ENCODE measurements at places on chromosomes 12 and 14. TPM values are rescaled to one million over a fixed set of nuclear protein-coding genes. Genes with fewer than 3 reads are reported as not detected.
A peak's percentile ranks its signal among the peaks of the same experiment; 100 is the strongest.

The SYCP3 gene
- 0.38 TPM for total RNA-seq

The SMIM41 gene
- 0.50 TPM for total RNA-seq

The SLC38A4 gene
- total RNA-seq = 2.3 TPM

The HHIPL1 gene
- 0.59 TPM for total RNA-seq

The CLEC4C gene
- not detected for total RNA-seq

The RAN gene
- 366 TPM for total RNA-seq

The KERA gene
- not detected for total RNA-seq

The LRP1-AS gene
- not detected for total RNA-seq

- no peak overlapping the region for H3K27ac ChIP-seq
- H3K27me3 ChIP-seq = no peaks in the 10 kb centered on the region
- DNase-seq = no peak
- H3K4me3 ChIP-seq = no peak overlapping the region
Observed at GRCh38 chr12:23376238-23376637, 573.2 kb downstream of the SOX5 start.

DNA sequence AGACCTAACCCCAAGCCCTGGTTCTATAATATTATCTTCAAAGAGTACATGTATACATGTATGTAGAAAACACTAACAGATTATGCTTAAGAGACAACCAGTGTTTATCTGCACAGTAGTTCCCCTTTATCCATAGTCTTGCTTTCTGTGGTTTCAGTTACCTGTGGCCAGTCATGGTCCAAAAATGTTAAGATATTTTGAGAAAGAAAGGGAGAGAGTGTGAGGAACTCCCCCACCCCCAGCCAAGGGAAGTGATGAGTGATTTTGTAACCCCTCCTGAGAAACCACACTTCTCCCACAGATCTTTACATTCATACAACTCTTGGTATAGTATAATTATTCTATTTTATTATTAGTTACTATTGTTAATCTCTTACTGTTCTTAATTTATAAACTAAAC lies 77.3 kb upstream of the CNTN1 start:
- DNase-seq = no peak
- no peak overlapping the region for H3K27ac ChIP-seq
- no peaks in the 10 kb centered on the region for H3K4me1 ChIP-seq
- no peaks in the 10 kb centered on the region for H3K36me3 ChIP-seq

- H3K4me3 ChIP-seq = no peak overlapping the region
- no peak for DNase-seq
- H3K36me3 ChIP-seq = no peaks in the 10 kb centered on the region
- H3K4me1 ChIP-seq = no peaks in the 10 kb centered on the region
- no peak overlapping the region for H3K27ac ChIP-seq
Observed at GRCh38 chr14:23115039-23115731, 3.9 kb downstream of the CEBPE start.

GRCh38 chr12:115370650-115371049 lies 686.7 kb upstream of the TBX3 start:
- DNase-seq = no peak
- H3K4me1 ChIP-seq = peaks cover 3% of the 10 kb centered on the region

- no peaks in the 10 kb centered on the region for H3K27me3 ChIP-seq
- no peaks in the 10 kb centered on the region for H3K4me1 ChIP-seq
- no peaks in the 10 kb centered on the region for H3K36me3 ChIP-seq
- no peak overlapping the region for H3K4me3 ChIP-seq
- no peak for DNase-seq
Observed at GRCh38 chr14:41615011-41615595, 8.4 kb downstream of the LRFN5 start.

DNA sequence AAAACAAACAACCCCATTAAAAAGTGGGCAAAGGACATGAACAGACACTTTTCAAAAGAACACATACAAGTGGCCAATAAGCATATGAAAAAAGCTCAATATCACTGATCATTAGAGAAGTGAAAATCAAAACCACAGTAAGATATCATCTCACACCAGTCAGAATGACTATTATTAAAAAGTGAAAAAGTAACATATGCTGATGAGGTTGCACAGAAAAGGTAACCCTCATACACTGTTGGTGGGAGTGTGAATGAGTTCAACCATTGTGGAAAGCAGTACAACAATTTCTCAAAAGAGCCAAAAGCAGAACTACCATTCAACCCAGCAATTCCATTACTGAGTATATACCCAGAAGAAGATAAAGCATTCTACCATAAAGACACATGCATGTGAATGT lies 18.2 kb downstream of the PDE6H start:
- no peaks in the 10 kb centered on the region for H3K4me1 ChIP-seq
- DNase-seq = no peak
- no peak overlapping the region for H3K4me3 ChIP-seq

DNA sequence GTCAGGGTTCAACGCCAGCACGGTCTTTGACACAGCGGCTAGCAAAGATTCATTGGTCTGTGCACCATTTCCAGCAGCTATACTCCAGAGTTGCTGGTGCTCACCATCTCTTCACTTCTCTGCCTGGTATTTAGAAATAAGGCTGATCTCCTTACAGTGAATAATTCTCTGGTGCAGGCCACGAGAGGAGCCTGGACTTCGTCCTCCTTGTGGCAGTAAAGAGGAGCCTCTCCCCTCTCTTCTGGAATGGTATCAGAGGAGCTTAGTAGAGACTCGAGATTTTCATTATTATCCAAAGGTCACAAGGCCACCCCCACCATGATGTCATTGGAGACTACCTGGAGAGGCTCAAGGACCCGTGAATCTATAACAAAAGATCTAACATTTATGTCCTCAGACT lies 30.8 kb upstream of the BCL2L14 start:
- H3K36me3 ChIP-seq = no peaks in the 10 kb centered on the region
- no peak overlapping the region for H3K27ac ChIP-seq
- H3K27me3 ChIP-seq = no peaks in the 10 kb centered on the region
- H3K4me3 ChIP-seq = no peak overlapping the region
- no peaks in the 10 kb centered on the region for H3K4me1 ChIP-seq

- no peak for DNase-seq
- H3K4me3 ChIP-seq = no peak overlapping the region
- peaks cover 20% of the 10 kb centered on the region for H3K4me1 ChIP-seq
- H3K27me3 ChIP-seq = no peaks in the 10 kb centered on the region
- H3K27ac ChIP-seq = peak overlapping the region; percentile 55
- peaks cover 100% of the 10 kb centered on the region for H3K36me3 ChIP-seq
Observed at GRCh38 chr12:54404061-54405004, 14.7 kb downstream of the ITGA5 start.

DNA sequence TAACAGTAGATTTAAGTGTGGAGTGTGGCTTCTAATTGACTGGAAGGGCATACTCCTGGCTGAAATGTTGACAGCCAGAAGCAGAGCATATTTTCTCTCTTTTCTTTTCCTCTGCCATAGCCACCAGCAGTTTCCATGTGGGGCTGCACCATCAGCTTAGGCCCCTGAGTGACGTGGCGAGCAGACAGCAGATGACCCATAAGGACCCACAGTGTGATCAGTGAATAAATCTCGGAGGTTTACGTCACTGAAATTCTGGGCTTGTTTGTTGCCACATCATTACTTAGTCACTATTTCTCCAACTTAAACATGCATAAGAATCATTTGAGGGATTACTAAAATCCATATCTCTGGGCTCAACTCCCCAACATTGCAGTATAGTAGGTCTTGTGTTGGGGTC lies 549.7 kb upstream of the TMEM132C start:
- no peak for DNase-seq
- H3K36me3 ChIP-seq = no peaks in the 10 kb centered on the region
- no peaks in the 10 kb centered on the region for H3K27me3 ChIP-seq
- no peaks in the 10 kb centered on the region for H3K4me1 ChIP-seq
- H3K4me3 ChIP-seq = no peak overlapping the region

DNA sequence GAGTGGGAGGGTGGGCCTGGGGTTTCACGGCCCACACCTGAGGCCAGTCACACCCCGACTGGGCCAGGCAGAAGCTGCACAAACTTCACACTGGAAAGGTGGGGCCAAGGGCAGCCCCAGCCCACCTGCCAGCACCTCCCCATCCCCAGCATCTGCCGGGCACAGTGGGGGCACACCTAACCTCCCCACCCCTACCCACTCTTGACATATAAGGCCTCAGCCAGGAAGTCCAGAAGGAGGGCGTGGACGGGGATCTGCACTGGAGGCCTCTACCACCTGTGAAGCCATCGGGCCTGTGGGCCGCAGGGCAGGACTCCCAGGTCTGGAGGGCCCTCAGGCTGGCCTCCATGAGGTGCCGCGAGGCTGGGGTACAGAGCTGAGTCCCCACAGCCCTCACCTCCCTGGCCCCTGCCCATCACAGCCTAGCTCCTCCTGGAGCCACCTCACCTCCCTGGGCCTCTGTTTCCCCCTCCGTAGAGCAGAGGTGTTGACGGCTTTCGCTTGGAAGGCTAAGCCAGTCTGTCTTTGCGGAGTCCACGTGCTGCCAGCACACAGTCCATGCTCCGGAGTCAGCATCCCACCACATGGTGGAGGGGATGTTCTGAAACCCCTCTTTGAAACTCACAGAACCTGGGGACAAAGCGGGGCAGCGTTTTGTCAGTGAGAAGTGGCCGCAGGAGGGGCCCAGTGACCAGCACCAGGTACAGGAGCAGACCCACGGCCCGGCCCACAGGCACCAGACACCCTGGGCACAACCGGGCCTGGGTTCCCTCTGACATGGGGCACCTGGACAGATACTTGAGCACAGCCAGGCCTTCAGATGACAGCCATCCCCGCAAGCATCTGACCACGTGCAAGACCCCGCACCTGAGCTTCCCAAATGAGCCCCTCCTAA lies 38.2 kb upstream of the INF2 start:
- no peak overlapping the region for H3K27ac ChIP-seq
- DNase-seq = no peak
- peaks cover 9% of the 10 kb centered on the region for H3K4me1 ChIP-seq

DNA sequence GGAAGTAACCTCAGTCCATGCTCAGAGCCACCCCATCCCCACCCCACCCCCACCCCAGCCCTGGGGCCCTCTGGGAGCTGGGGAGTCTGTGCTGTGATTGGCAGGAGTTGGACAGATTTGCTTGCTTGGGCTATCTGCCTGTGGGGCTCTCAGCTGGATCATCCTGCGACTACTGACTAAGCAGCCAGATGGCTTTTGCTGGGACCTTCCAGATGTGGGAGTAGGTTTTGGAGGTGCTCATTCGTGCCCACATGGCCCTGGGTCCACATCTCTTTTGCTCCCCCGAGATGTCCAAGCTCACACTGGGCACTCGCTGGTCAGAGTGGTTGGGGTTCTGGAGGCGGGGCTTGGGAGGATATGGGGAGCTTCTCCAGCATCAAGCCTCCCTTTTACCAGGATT lies 138.9 kb downstream of the TSPAN9 start:
- no peaks in the 10 kb centered on the region for H3K36me3 ChIP-seq
- H3K27me3 ChIP-seq = no peaks in the 10 kb centered on the region
- no peak for DNase-seq
- H3K27ac ChIP-seq = no peak overlapping the region
- H3K4me1 ChIP-seq = peaks cover 29% of the 10 kb centered on the region

- no peak overlapping the region for H3K4me3 ChIP-seq
- no peak for DNase-seq
- H3K27me3 ChIP-seq = no peaks in the 10 kb centered on the region
- H3K27ac ChIP-seq = no peak overlapping the region
- H3K36me3 ChIP-seq = no peaks in the 10 kb centered on the region
- no peaks in the 10 kb centered on the region for H3K4me1 ChIP-seq
Observed at GRCh38 chr14:51929910-51930682, 59.2 kb upstream of the RTRAF start.

DNA sequence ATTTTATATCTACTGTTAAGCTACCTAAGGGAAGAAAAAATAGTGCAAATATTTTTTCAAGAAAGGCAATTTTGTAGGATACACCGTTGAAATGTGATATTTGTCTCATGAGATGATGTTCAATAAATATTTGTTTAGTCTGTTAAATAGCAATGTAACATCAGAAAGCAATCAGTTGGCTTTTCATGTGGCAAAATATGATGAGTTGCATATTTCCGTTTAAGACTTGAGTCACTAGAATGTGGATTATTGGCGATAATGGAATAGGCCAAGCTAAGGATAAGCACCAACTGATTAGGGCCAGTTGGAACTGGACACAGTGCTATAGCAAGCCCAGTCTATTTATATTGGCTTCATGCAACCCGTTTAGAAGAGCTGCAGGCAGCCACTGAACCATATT lies 250.4 kb upstream of the SLC16A7 start:
- DNase-seq = no peak
- no peaks in the 10 kb centered on the region for H3K27me3 ChIP-seq
- H3K4me3 ChIP-seq = no peak overlapping the region
- H3K36me3 ChIP-seq = no peaks in the 10 kb centered on the region

DNA sequence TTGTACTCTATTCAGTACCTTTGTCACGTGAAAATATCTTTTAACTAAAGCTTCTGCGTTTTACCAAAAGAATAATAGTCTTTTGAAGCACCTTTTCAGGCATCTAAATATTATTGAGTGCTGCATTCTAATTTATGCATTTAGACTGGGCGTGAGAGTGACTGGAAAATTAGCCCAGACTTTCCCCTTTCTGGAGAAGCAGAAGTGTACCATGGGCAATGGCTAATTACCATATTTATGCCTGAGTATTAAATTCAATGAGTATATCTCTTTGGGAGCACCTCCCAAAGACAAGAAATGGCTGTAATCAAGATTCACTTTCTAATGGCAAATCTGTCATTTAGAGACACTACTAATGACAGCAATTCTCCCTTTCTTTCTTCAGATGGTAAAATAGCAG lies 174.9 kb downstream of the LRRK2 start:
- H3K27ac ChIP-seq = no peak overlapping the region
- no peaks in the 10 kb centered on the region for H3K4me1 ChIP-seq
- no peaks in the 10 kb centered on the region for H3K27me3 ChIP-seq
- no peaks in the 10 kb centered on the region for H3K36me3 ChIP-seq
- no peak overlapping the region for H3K4me3 ChIP-seq

GRCh38 chr12:24788886-24789285 lies 160.0 kb downstream of the BCAT1 start:
- H3K36me3 ChIP-seq = no peaks in the 10 kb centered on the region
- no peak overlapping the region for H3K27ac ChIP-seq
- H3K4me1 ChIP-seq = no peaks in the 10 kb centered on the region
- no peak for DNase-seq
- no peak overlapping the region for H3K4me3 ChIP-seq

- H3K36me3 ChIP-seq = no peaks in the 10 kb centered on the region
- H3K27ac ChIP-seq = no peak overlapping the region
- no peaks in the 10 kb centered on the region for H3K27me3 ChIP-seq
- no peaks in the 10 kb centered on the region for H3K4me1 ChIP-seq
- no peak for DNase-seq
- H3K4me3 ChIP-seq = no peak overlapping the region
Observed at GRCh38 chr12:3810540-3810939, 57.6 kb upstream of the CRACR2A start.
